Midbrain (tissue), 1 donor: ENCODE measurements at places on chromosomes 1 and 21.

GRCh38 chr1:160322831-160323230 is 20.2 kb downstream of the COPA start:
- no peak for DNase-seq

DNA sequence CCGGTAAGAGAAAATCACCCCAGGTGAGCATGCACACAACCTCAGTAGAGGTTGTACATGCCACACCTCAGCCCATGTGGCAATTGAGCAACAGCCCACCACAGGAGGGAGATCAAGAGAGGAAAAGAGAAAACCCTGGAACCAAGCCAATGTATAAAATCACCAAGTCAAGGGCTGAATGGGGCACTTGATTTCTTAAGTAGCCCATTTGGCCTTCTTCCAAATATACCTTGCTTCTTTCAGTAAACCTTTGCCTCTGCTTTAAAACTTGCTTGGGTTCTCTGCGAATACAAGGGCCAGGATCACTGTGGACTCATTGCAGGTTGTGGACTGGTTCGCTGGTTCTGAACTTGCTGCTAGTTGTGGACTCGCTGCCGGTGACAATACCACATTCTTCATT is 1814.0 kb downstream of the PLA2G4A start:
- DNase-seq: no peak

GRCh38 chr1:234405676-234406075 is 32.4 kb downstream of the COA6 start:
- no peak for DNase-seq

- no peak for DNase-seq
Observed at GRCh38 chr1:107620753-107621152, 344.2 kb downstream of the VAV3 start.

- no peak for DNase-seq
Observed at GRCh38 chr1:42949312-42950115, 9.2 kb downstream of the SLC2A1 start.

DNA sequence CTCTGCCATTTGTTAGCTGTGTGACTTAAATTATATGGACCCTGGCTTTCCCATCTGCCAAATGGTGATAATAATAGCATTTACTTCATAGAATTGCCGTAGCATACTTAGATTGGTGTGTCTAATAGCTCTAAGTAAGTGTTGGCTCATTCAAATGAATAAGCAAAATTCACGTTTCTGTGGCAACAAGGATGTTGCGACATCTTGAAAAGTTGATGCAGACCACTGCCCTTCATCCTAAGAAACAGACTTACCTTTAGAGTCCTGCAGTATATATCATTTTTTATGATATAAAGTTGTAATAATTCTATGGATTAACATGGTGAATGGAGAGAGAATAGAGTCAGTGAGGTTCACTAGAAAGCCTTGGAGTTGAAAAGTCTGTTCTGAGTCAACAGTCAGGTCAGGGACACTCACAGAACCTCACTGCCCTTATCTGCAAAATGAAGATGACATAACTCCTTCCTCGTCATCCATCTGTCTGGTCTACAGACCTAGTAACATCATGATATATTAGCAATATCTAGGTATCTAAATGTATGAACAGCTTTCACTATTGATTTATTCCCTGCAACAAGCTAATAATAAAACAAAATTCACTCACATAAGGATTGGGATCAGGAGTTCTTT is 167.3 kb upstream of the C8B start:
- DNase-seq: no peak

GRCh38 chr1:61323681-61324328 is 241.4 kb downstream of the NFIA start:
- no peak for DNase-seq

- DNase-seq: no peak
Observed at GRCh38 chr21:44869781-44870747, 3.4 kb downstream of the PTTG1IP start.

DNA sequence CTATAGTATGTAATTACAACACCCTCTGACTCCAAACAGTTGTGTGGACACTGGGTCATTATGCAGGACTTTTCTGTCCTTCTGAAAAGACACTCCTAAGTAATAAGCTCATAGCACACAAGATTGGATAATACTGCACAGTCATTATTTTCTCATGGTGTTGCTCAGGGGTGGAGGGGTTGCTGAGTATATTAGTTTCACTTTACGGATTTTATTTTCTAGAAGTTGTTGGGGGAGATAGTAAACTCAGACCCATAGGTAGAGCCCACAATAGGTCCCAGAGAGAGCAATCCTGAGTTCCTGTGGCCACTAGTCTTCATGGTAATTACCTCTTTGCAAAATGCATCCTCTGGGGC is 53.4 kb downstream of the DUSP10 start:
- DNase-seq: no peak

DNA sequence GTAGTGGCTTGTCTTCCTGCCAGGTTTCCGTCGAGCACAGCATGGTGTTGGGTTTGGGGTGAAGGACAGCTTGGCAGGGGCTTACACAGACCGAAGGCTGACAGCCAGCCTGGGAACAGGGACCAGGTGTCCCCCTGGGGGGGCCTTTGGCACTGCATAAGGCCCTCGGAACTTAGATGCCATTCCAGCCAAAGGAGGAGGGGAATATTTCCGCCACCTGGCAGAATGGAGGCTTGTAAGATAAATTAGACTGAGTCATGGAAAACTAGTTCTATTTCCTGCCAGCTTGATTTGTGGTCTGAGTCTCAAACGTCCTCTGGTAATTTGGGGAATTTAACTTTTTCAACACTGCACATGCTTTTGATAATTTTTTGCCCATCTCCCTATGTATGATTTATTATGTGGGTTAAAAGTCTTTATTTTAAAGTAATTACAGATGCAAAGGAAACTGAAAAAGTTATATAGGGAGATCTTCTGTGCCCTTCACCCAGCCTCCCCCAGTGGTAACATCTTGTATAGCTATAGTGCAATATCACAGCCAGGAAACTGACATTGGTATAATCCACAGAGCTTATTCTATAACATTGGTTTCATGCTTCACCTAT is 11.5 kb upstream of the TMEM51 start:
- no peak for DNase-seq

DNA sequence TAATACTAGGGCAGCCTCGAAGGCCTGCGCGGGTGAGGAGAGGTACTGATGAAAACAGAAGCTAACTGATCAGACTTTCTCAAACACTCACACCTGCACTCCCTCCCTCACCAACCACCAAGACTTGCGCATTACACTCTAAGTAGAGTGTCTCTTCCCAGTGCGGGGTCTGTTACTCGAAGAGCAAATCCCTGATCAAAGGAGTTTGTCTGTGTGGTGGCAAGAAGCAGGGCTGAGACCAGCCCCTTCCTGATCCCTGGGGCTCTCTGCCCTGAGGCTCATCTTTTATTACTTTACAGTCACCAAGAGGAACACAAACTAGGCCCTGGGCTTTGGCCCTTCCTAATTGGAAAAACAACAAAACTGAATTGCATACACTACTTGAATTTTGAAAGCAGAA is 19.5 kb upstream of the TSNAX start:
- DNase-seq: no peak

DNA sequence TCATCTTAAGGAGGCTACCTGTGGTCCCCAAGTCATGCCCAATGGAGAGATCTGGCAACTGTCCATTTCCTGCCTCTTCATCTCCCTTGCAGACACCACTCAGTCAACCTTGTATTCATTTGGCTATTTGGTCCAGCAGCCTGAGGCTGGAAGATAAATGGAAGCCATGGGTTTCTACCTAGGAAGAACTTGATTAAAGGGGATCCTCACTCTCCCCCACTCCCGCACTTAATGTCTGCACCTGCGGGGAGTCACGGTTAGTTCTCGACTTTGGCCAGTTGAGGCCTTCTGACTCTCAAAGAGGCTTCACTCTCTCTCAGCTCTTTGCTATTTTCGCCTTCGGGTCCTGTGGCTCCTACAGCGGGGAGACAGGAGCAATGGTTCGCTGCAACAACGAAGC is 8.4 kb upstream of the ATXN7L2 start:
- no peak for DNase-seq

DNA sequence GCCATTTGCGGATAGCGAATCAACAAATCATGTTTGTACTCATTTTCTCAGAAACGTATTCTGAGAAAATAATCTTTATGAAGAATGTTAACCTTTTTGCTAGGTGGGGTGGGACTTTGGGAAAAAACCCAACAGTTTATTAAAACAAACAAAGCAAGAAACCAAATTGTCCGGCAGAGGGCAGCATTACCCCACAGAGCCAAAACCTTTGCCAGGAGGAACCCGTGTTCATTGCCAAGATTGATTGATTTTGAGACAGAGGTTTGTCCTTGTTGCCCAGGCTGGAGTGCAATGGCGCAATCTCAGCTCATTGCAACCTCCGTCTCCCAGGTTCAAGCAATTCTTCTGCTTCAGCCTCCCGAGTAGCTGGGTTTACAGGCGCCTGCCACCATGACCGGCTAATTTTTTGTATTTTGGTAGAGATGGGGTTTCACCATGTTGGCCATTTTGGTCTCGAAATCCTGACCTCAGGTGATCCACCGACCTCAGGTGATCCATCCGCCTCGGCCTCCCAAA is 70.8 kb upstream of the RHOU start:
- DNase-seq: peak; percentile 85

GRCh38 chr1:11650331-11650991 is 3.8 kb downstream of the FBXO2 start:
- peak; percentile 70 for DNase-seq

GRCh38 chr1:74375376-74375775 is 137.0 kb downstream of the LRRC53 start:
- DNase-seq: no peak

- DNase-seq: no peak
Observed at GRCh38 chr21:45037986-45038385, 36.4 kb upstream of the ADARB1 start.

GRCh38 chr1:22738522-22738921 is 27.9 kb downstream of the EPHB2 start:
- DNase-seq: no peak

DNA sequence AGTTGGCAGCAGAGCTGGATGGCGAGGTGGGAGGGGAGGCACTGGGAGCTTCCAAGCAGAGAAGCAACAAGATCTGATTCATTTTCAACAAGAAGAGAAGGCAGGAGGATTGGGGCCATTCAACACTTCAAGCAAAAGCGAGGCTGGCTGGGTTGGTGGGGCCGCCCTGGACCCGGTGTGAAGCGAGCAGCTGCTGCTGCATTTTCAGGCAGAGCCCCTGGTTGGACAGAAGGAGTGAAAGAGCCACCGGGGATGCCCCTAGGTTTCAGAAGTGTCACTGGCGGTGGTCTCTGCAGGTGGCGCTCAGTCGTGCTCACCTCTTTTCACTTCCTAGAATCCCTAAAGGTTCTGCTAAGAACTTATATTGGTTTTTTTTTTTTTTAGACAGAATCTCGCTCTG is 18.0 kb downstream of the SLC2A7 start:
- no peak for DNase-seq

DNA sequence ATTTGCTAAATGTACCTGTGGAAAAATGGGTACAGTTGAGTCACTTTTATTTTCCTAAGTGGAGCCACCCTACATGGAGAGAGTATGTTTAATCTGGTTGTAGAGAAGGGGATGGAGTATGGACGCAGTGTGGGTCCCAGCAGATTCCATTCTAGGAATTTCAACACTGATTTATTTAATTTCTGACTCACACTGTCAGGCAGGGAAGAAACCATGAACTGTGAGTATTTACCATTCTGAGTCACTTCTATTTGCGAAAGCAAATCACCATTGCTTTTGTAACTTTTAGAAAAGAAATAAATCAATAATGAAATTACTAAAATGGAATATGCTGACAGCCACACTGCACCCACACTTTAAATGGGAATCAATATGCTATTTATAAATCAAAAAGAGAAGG is 339.0 kb downstream of the DSCAM start:
- DNase-seq: no peak

GRCh38 chr1:48068206-48068605 is 71.0 kb upstream of the TRABD2B start:
- DNase-seq: no peak
